ENCODE measurements at places on chromosomes 2 and 18. TPM values are rescaled to one million over a fixed set of nuclear protein-coding genes. Genes with fewer than 3 reads are reported as not detected.

GRCh38 chr2:71347517-71347916, 15.9 kb downstream of the ZNF638 start:
- no peaks in the 10 kb centered on the region for H3K27me3 ChIP-seq
- no peak overlapping the region for H3K4me3 ChIP-seq
- no peak for DNase-seq

DNA sequence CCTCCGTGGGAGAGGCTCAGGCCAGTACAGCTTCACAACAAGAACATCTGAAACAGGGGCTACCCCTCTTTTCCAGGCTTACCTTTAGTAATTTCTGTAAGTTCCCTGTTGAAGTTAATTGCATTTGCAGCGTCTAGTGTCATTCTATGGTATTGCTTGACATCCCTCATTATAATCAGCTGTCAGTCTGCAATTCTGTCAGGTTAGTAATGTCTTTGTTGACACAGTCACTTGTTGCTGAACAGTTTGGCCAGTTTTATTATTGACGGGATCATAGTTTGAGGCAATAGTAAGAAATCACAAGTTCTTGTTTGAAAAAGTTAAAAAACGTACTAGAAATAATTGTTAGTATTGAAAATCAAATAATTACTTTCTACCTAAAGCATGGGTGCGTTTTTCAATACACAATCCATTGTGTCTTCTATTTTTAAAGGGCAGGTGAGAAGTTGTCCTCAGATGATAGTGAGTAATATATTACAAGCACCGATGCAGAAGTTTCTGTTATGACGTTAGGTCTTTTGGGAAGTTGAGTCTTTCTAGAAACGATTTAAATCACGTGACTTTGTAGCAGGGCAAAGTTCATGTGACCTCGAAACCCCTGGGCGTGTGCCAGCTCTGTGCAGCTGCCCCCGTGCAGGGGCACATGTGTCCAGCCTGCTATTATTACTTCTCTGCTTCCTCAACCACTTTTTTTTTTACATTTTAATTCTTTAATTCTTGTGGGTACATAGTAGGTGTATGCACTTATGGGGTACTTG, 49.5 kb upstream of the MBP start:
- H3K27me3 ChIP-seq, result peaks cover 5% of the 10 kb centered on the region
- H3K4me3 ChIP-seq, result no peak overlapping the region
- no peaks in the 10 kb centered on the region for H3K36me3 ChIP-seq
- H3K27ac ChIP-seq, result no peak overlapping the region
- no peaks in the 10 kb centered on the region for H3K4me1 ChIP-seq

- H3K4me1 ChIP-seq, result peaks cover 9% of the 10 kb centered on the region
- H3K4me3 ChIP-seq, result no peak overlapping the region
- H3K27ac ChIP-seq, result no peak overlapping the region
- no peak for DNase-seq
Observed at GRCh38 chr2:239121600-239122012, 273.7 kb downstream of the TWIST2 start.

The CD8B2 gene
- total RNA-seq, result 0.54 TPM

The PPP1R1C gene
- not detected for total RNA-seq

The KCNE4 gene
- total RNA-seq, result not detected

- peaks cover 38% of the 10 kb centered on the region for H3K27me3 ChIP-seq
- no peaks in the 10 kb centered on the region for H3K36me3 ChIP-seq
- H3K4me3 ChIP-seq, result no peak overlapping the region
- no peak for DNase-seq
- no peak overlapping the region for H3K27ac ChIP-seq
Observed at GRCh38 chr18:9701609-9702349, 6.3 kb upstream of the RAB31 start.

The SLC35F5 gene
- 29.0 TPM for total RNA-seq

GRCh38 chr2:106516436-106516835, 29.3 kb downstream of the CD8B2 start:
- no peak overlapping the region for H3K27ac ChIP-seq
- H3K36me3 ChIP-seq, result no peaks in the 10 kb centered on the region
- H3K4me3 ChIP-seq, result no peak overlapping the region
- no peaks in the 10 kb centered on the region for H3K27me3 ChIP-seq
- H3K4me1 ChIP-seq, result peaks cover 7% of the 10 kb centered on the region
- DNase-seq, result no peak

The INO80C gene
- 35.2 TPM for total RNA-seq
